Fibroblast of skin of scalp (primary cell): ENCODE measurements at places on chromosomes 3 and 15.

- no peak for DNase-seq
Measured at GRCh38 chr15:56739964-56740640, 6.8 kb upstream of the ZNF280D start.

- peak; percentile 88 for DNase-seq
Measured at GRCh38 chr3:171832989-171833388, 10.2 kb upstream of the TMEM212 start.

GRCh38 chr3:63151897-63152296 is 126.2 kb upstream of the SYNPR start:
- no peak for DNase-seq

DNA sequence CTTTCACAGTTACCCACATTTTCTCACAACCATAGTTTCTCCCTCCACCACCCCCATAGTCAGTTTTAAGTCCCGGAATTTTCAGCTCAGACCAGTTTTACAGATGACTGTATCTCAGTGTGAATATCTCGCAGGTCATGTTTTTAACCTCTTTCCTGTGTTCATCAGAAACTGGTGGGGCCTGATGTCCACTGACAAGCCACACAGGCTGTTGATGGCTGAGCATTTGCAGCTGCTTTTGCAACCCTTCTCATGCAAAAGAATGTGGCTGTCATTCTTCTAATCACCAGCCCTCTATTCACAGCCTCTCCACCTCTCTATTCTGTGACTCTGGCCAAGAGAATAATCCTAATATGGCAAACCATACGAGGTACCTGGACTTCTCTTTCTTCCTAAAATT is 8.5 kb downstream of the GYG1 start:
- DNase-seq = no peak

GRCh38 chr3:128077665-128078064 is 25.4 kb downstream of the SEC61A1 start:
- no peak for DNase-seq
